Body of pancreas (tissue), 4 donors: ENCODE measurements at places on chromosomes 7 and 10.

- no peak for DNase-seq
Measured at GRCh38 chr7:37973915-37974314, 53.5 kb downstream of the EPDR1 start.

DNA sequence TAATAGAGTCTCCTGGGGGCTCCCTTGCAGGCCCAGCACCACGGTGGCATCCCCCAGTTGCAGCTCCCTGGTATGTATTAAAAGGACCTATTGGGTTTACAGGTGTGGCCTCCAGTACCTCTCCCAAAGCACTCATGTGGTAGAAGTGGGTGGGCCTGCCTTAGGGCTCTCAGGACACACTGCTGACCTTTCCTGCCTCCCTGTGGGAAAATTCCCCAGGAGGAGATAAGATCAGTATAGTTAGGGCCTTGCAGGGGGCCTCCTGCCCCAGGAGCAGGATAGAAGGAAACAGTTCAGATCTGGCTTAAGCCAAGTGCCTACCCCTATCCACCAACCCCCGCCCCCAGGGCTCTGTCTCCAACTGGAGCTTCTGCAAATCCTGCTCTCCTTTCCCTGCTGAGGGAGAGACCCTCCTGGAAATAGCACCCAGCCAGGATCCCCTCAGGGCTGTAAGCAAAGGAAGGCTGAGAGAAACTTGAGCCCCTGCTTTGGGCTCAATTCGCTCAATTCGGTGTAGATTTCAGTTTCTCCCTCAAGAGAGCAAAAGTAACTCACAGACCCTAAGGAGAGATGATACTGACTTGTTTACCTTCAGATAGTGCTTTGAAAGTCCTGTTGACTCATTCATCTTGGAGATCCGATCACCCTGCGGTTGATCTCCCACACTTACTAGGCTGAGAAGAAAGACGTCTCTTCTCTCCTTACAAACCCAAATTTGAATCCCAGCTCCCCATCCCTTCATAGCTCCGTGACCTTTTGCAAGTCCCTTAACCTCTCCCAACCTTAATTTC lies 130.6 kb downstream of the WDR11 start:
- DNase-seq, result no peak

- DNase-seq, result no peak
Measured at GRCh38 chr7:133871757-133872156, 255.4 kb upstream of the LRGUK start.

DNA sequence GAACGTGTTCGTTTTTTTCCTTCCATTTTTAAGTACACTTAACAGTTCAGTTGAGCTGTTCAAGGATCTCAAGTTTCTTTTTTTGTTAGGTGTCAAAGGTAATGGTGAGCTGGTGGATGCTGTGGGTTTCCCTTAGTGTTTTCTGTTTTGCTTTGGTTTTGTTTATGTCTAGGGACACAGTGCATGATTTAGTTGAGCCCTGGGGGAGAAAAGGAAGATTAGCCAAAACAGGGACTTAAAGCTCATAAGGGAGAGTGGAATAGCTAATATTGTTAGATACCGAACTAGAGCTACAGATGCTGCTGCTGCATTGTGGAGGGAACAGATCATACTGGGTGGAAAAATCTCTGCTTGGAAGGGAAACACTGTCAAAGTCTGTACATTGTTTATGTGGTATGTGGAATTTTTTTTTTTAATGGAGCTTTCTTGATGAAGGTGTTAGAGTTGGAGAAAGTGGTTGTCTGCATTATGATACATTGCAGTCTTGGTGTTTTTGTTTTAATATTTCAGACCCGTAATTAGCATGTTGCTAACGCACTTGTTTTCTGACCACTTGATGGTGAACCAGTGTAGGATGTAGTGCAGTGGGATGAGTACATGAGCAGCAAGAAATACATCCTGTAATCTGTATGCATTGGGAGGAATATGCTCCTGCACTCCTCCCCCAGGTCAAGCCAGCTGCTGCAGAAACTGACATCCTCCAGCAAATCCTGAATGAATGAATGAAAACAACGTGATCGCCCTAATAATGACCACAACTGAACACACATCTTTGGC lies 2.1 kb downstream of the GLCCI1 start:
- no peak for DNase-seq

DNA sequence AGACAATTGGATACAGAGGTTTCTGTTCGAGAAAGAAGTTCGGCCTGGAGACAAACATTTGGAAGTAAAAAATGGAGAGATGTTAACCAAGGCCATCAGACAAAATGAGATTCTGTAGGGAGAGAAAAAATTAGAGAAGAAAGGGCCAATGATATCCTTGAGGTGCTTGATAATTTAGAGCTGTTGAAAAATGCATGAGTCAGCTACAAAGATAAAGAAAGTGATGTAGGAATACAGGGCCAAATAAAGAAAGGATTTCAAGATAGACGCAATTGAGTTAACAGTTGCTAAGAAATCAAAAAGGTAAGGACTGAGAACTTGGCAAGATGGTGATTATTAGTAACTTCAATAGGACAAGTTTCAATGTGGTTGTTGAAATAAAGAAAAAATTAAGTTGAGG lies 384.2 kb upstream of the SEMA3A start:
- no peak for DNase-seq

DNA sequence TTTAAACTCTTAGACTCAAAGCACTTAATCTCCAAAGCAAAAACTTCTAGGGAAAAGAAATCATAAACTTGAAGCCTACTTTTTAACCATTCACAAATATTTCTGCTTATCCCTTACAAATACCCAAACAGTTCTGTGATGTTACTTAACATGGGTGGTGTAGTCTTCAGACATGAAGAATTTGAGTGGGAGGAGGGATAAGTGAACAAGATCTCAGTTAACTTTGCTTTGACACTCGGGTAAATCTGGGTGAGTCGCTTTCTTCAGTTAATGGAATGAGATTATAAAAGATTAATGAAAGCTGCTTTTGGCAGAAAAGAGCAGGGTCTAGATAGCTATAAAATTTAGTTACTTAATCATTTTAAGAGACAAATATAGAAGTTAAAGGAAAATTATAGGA lies 47.5 kb downstream of the RNF133 start:
- no peak for DNase-seq
